Psoas muscle (tissue), 8 donors: ENCODE measurements at places on chromosomes 13 and 19.

- DNase-seq = no peak
These were observed 64.9 kb downstream of the LRCH1 start for GRCh38 chr13:46617885-46618284.

DNA sequence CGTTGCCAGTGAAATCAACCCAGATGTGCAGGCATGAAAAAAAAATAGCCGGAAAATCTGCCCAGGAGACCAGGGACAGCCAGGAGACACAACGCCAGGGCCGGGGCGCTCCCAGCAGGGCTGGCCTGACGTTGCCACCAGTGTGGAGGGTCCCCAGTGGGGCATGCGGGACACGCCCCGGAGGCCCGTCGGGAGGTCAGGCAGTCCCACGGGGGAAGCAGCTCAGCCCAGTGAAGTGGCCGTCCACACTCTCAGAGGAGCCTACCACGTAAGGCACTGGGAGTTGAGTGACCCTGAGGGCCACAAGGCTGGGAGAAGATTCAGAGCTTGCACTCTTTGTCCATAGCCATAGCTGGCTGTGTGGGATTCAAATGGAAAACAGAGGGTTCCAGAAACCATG, 53.2 kb upstream of the GAS6 start:
- DNase-seq = no peak

- DNase-seq = no peak
These were observed 36.4 kb downstream of the RCBTB2 start for GRCh38 chr13:48496271-48497161.

GRCh38 chr19:54654447-54655321, 8.1 kb upstream of the LILRB4 start:
- no peak for DNase-seq

GRCh38 chr13:36819739-36820090, 693 bp downstream of the RFXAP start:
- no peak for DNase-seq

DNA sequence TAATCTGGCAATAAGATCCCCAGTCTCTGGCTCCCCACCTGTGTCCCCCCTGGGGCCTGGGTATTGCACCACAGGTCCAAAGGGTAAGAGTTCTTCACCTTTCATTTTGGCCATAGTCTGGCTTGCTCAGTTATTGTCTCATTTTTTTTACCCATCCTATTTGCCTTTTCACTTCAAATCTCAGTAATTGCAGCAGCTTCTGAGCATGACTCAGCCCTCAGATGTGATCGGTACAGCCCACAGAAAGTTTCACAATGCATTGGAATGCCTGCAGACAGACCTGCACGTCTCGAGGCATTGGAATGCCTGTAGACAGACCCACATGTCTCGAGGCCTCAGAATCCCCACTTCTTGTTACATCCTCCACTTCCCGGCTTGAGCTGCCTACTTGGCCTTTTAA, 173.6 kb downstream of the NUFIP1 start:
- no peak for DNase-seq

GRCh38 chr13:93552596-93552995, 326.0 kb downstream of the GPC6 start:
- DNase-seq = no peak

- no peak for DNase-seq
These were observed 109.8 kb downstream of the POSTN start for GRCh38 chr13:37488726-37489125.

DNA sequence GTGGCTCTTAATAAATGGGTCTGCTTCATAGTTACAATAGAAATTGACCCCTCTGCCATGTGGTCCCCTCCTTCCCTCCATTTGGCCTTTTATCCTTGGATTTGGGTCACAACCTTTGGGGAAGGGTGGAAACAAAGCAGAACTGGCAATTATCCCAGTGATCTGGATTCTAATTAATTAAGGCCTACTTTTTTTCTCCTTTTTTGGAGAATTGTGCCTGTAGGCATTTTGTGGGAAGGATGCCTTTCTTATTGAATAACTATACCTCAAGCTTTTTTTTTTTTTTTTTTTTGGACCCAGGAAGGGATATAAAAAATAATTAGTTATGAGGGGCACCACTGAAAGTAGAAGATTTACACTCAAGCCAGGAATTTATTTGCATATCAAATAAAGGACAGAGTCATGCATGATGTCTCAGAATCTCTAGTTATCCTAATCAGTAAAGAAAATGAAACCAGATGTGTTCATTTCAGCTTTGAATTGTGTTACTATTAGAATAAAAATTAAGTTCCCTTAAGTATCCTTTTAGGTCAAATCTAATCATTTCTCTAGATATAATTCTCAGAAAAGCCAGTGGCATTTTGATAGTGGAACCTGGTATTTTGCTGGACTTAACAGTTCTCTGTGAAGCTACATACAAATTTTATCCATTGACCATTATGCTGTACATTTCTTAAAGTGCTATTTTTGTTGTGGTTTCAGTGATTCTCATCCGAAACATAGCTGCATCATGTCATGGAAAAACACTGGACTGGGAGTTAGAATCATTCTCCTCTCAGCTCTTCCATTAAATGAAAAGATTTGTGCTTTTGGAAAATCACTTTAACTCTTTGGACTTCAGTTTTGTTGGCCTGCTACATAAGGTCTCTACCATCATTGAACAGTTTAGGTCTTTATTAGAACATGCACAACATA, 129.3 kb downstream of the KCNRG start:
- DNase-seq = no peak

- DNase-seq = no peak
These were observed 13.0 kb downstream of the C19orf25 start for GRCh38 chr19:1466018-1466460.

- no peak for DNase-seq
These were observed 547 bp downstream of the KCNN1 start for GRCh38 chr19:17967257-17968051.

DNA sequence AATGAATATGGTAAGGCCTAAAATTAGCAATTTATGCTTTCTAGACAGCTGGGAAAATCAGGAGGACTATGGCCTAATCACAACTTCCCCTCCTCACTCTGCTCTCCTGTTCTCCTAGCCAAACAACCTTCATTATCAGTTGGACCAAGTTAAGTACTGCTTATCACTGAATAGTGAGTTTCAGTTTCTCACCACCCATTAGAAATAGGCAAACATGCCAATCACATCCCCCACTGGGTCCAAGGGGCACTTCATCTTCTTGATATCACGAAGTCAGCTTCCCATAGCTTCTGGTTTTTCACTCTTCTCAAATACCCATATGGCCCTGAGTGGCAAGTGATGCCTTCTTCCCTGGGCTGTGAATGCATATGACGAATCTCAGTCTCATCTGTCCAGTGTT, 689.6 kb downstream of the SLITRK5 start:
- DNase-seq = no peak

DNA sequence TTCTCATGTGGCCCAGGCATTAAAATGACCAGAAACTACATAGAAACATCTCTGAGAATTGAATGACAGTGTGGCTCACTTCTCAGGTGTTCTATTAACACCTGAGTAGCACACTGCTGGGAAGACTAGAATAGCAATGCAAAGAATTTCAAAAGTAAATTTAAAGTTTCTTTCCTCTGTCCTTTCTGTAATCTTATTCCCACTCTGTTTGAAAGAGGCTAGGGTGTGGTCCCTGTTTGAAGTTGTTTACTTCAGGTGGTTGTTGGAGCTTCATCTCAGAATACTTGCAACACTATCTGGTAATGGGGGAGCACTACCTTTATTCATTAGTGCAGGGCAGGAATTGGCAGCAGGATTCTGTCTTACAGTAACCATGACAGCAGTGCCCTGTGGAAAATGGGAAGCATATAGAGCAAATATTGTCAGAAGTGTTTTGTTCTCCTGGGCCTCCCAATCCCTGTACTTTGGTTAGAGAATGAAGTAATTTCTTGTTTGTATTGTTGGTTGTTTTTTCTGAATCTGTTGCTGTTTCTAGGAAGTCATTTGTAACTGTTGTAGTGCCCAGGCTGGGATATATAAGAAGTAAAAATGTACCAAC, 1210.2 kb upstream of the ATXN8OS start:
- DNase-seq = no peak

GRCh38 chr13:103471896-103472295, 405.7 kb upstream of the SLC10A2 start:
- no peak for DNase-seq

GRCh38 chr19:55690109-55690768, 15.2 kb downstream of the EPN1 start:
- no peak for DNase-seq

- DNase-seq = no peak
These were observed 19.9 kb downstream of the DPF1 start for GRCh38 chr19:38204096-38204495.

DNA sequence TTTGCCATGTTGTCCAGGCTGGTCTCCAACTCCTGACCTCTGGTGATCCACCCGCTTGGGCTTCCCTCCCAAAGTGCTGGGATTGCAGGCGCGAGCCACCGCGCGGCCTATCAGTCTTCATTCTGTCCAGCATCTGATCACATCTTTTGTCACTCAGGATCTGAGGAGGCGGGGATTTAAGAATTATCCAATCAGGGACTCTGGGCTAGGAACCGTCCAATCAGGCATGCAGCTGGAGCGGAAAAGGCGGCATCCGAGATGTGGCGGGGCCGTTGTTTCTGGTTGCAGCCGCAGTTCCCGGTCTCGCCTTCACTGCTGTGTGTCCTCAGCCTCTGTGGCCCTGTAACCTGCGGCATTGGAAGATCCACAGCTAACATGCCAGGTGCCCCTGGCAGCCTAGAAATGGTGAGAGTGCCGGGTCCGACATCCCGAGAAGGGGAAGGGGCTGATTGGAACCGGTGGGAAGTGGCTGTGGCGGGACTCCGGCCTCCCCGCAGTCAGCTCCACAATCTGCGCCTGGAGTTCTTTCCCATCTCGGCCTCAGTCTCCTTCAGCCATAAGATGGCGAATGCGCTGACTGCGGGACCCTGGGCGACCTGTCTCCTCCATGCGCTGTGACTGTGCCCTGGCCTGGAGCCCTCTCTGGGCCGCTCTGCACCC, at the start of gene ZNF729:
Gene ZNF729 (plus strand): TSS at position 291 of the 660 bp plus-strand sequence. CDS start 85 bp downstream, at position 376.
- DNase-seq = no peak

- DNase-seq = no peak
These were observed 1156.0 kb downstream of the OLFM4 start for GRCh38 chr13:54184576-54184975.

DNA sequence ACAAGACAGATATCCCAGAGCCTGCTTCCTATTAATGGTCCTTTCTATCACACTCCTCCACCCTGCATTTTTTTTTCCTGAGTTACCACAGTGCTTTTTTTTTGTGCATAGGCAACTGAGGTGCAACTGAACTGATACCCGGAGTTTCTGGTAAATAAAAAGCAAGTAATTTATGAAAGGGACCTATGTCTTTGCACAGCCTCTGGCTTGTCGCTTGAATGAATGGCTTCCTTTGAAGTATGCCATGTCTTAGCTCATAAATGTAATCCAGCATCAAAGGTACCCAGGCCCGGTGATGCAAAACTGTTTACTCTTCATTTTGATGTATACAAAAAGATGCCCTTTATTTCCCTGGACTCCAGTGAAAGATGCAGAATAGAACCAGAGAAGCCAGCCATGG, 31.8 kb downstream of the GSX1 start:
- no peak for DNase-seq

- no peak for DNase-seq
These were observed 166.2 kb upstream of the RFC3 start for GRCh38 chr13:33651766-33652165.

DNA sequence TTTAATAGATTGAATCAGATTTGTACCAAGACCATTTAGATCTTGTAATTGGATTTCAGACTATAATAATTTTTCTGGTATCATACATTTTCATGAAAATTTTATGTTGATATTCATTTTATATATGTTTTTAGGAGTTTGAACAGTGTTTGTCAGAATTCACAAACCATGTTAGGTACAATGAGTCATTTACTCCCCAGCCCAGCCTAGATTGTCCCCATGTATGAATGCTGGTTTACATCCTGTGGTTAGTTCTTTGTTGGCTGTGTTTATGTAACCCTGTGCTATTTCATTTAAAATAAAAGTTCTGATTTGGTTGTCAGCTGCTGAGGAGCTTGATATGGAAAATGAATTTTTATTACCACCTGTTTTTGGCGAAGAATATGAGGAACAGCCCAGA, 96.7 kb downstream of the GJA3 start:
- no peak for DNase-seq

- no peak for DNase-seq
These were observed at the start of gene PRR22 for GRCh38 chr19:5784581-5785147. TSS of gene PRR22 (minus strand) at chr19:5784746. CDS start at chr19:5784660, 86 bp downstream.

DNA sequence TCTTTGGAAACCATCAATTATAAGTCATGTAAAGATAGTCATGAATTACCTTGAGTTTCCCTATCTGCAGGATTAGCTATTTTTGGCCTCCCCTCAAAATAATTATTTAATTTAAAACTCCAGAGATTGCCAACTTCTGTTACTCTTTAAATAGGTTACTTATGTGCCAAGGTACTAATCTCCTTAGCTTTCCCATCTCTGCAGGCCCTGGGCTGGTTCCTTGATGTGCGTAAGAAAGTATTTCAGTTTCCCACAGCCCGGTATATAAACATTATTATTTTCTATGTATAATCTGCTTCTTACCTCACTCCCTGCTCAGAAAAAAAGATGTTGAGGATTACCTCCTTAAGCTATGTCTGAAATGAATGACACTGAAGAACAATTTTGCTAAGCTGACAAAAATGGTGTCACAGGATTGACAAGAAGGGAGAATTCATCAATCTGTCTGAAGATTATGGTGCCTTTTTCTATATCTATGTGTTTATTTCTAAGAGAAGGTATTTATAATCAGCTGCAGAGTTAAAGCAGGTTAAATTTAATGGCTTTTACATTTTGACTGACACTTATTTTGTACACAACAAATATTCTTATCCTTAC, 1697.2 kb upstream of the PCDH20 start:
- no peak for DNase-seq

- DNase-seq = peak; percentile 93
These were observed at the start of gene PDCD2L for GRCh38 chr19:34404109-34404909. TSS of gene PDCD2L (plus strand) at chr19:34404399. CDS start at chr19:34404431, 32 bp downstream.

- no peak for DNase-seq
These were observed 45.8 kb downstream of the SPRYD7 start for GRCh38 chr13:49890376-49890775.

DNA sequence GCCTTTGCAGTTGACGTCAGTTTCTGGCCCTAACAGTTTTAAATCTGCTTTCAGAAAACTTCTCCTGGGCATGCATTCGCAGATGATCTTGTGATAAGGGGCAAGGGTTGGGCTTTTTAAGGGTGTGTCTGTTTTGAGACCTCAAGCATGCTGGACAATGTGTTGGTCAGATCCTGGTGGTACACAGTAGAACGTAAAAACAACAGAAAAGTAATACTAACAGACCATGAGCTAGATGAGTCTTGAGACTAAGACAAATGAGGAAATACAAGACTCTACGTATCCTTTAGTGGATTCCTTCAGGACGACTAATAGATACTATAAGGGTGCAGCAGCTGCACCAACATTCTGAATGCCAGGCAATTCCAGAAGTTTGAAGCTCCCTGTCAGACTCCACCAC, 237.6 kb downstream of the DNAJC15 start:
- DNase-seq = no peak

DNA sequence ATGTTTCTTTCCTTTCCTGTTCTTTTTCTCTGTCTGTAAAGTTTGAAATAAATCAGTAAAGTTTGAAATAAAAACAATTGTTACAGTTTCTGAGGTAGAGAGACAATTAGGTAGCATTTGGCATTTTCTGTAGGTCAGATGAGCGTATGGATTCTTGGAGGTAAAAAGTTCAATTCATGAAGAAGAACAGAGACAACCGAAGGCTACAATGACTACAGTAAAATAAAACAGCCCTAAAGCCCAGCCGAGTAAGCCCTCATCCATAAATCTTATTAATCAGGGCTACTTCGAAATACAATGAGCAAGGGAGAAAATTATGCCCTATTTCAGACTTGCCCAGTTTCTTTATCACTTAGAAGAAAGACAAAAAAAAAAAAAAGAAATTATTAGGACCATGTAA, 941.9 kb upstream of the SLC10A2 start:
- DNase-seq = no peak

- no peak for DNase-seq
These were observed 285 bp downstream of the TMEM143 start for GRCh38 chr19:48363500-48363809.
